Activated CD8-positive, alpha-beta memory T cell treated with anti-CD3 and anti-CD28 coated beads for 4 hours (primary cell): ENCODE measurements at places on chromosomes 7 and 10.

DNA sequence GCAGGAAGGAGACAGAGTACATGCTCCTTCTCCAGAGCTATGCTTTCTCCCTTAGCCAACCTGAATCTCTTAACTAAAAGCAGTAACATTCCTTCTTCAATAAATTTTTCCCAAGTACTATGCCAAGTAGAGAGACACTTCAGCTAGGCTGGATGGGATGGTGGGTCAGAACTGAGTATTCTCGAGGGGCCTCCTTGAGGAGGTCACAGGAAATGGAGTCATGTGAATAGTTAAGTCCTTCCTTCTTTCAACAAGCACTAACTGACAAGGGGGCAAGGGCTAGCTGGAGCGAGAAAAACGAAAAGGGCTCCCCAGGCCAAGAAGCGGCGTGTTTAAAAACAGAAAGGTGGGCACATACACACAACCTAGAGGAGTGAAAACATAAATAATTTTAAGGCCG is 5.5 kb downstream of the RSU1 start:
- no peak for DNase-seq

GRCh38 chr10:48468130-48468790 is 136.6 kb downstream of the ARHGAP22 start:
- DNase-seq, result no peak

DNA sequence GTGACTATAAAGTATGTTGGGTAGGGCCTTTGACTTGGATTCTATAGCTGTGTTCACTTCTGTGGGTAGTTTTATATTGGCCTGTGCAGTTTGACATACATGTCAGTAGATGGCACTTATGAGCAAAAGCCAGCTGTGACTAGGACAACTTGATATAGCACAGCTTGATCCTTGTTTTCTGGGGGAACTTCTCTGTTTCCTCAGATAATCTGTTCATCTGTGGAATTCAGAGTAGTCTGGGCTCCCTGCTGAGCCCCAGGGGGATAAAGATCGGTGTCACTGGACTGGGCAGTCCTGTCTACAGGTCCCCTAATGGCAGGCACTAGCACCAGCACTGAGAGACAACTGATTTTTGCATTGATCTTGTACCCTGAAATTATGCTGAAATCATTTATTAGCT is 25.4 kb downstream of the CYP2C9 start:
- DNase-seq, result no peak

DNA sequence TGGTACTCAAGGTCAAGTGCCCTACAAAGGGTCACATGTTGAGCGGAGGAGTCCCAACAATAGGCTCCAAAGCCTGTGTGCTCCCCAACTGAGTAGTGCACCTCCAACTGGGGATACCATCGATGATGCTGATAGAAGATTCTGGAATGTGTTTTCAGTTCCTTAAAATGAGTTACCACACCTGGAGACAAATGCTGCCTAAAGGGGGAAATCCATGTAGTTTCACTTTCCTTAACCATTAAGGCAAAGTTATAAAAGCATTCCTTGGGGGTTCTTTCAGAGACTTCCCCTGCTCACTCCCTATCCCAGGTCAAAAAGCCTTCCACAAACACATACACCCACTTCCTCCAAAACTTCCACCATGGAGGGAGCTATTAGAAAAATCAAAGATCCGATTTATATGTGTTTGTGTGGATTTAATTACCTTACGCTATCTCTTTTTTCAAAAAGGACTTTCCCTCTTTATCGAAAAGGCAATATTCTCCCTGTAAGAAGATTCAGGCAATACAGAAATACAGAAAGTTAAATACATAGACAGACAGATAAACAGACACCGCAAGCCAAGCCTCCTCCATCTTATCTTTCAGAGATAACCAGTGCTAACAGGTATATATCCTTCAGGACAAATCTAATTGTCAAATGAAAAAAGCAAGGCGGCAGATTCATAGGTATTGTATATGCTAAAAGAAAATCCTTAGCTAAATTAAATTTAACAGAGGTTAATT is 135.9 kb upstream of the ASAH2 start:
- DNase-seq, result no peak

- DNase-seq, result no peak
Observed at GRCh38 chr10:1174022-1174421, 117.8 kb downstream of the WDR37 start.

- no peak for DNase-seq
Observed at GRCh38 chr7:140067052-140067451, 4.3 kb upstream of the PARP12 start.

DNA sequence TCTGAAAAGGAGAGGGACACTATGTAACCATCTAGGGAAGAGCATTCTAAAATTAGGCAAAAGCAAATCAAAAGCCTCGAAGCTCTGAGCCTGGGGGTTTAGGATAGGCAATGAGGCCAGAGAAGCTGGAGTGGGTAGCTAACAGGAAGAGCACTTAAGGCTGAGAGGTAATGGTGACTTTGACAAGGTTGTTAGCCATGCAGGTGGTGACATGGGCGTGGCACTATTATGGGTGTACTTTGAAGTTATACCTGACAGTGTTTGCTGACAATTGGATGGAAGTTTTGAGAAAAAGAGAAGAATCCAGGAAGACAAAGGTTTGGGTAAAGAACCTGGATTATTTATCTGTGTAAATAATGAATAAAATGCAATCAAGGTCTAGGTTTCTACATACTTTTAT is 383.0 kb upstream of the SEMA3C start:
- DNase-seq, result no peak

GRCh38 chr10:86498598-86498997 is 23.0 kb downstream of the WAPL start:
- DNase-seq, result no peak

- no peak for DNase-seq
Observed at GRCh38 chr10:105149371-105149891, 508.3 kb downstream of the SORCS3 start.

- DNase-seq, result no peak
Observed at GRCh38 chr10:119853574-119853973, 19.1 kb downstream of the MCMBP start.

- no peak for DNase-seq
Observed at GRCh38 chr7:44046321-44047061, 2.0 kb downstream of the DBNL start.

DNA sequence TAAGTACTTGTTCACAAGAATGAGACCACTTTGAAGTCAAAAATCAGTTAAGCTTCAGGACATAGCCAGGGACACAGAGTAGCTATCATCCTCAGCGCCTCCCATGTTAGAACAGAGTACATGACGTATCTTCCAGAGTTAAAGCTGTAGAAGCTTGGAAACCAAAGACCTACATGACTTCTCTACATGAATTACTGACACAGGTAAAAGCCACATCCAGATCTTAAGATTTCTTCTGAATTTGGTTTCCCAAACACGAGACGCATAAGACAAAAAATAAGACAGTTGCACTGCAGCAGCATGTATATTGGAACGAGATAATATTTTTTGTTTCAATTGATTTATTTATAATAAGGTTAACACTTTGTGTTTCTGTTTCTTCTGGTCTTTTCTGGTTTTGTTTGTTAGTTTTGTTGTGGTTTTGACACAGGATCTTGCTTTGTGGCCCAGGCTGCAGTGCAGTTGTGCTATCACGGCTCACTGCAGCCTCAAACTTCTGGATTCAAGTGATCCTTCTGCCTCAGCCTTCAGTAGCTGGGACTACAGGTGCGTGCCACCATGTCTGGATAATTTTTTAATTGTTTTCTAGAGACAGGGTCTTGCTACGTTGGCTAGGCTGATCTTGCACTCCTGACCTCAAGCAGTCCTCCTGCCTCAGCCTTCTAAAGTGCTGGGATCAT is 10.2 kb upstream of the EPC1 start:
- DNase-seq, result no peak

DNA sequence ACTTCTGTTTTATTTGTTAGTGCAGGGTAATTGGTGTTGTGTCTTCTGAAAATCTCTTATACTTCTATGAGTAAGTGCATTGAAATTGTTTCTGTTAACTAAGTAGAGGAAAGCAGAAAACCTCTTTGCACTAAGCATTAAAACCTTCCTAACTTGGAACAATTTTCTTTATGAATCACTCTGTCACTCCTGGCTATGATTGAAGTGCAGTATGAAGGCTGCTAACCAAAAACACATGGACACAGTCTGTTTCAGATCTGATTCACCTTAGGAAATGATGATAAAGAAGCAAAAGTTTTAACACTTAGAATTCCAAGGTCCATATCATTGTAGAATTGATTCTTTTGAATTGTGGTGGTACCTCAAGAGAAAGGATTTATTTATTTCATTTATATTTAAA is 41.9 kb downstream of the MET start:
- no peak for DNase-seq

- DNase-seq, result no peak
Observed at GRCh38 chr10:80055760-80056159, 22.7 kb upstream of the TMEM254 start.

DNA sequence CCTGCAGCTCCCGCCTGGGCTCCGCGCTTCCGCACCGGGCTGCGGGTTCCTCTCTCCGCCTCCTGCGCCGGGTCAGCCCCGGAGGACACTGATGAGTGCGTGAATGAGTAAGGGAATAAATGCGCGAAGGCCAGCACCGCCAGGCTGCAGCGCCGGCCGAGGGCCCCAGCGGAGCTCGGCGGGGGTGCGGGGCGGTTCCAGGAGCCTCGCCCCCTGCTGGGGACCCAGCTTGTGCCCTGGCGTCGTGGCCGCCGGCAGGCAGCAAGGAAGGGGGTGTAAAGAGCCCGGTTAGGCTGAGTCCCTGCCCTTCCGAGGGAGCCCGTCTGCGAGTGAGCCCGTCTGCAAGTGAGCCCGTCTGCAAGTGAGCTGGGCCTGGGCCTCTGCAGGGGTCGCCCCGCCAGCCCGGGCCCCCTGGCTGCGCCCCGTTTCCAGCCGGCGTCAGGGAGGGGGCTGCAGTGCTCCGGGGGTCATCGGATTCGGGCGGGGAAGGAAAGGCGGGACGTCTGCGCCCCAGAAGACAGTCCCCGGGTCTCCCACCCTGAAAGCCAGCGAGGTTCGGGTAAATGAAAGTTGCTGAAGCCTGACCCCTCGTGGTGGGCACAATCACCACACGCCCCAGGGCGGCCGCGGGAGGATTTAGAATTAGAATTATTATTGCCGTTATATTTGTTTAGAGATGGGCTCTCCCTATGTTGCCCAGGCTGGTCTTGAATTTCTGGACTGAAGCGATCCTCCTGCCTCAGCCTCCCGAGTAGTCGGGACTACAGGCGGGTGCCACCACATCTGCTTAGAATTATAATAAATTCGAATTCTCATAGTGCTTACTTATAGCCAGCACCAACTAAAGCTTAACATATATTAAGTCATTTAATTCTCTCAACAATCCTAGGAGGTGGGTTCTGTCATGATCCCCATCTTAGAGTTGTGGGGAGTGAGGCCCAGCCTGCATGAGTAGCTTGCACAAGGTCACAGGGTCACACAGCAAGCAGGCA is 8.6 kb upstream of the CRYGN start:
- DNase-seq, result peak; percentile 51

DNA sequence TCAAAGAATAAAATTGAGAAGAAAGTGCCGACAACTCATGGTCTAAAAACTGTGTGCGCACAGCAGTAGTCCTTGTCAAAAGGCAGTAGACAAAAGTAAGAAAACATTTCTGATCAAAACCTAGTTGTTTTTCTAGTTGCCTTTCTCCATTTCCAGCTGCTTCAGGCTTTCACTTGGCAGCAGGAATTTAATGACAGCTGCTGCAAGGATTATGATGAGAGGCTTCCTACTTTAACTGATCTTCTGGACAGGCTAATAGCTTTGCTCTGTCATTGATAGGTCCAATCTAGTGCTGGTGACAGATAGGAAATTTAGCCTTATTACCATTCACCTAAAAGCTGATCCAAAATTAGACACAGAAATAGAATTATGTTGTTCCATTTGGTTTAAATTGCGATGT is 110.7 kb upstream of the SEMA3C start:
- no peak for DNase-seq

DNA sequence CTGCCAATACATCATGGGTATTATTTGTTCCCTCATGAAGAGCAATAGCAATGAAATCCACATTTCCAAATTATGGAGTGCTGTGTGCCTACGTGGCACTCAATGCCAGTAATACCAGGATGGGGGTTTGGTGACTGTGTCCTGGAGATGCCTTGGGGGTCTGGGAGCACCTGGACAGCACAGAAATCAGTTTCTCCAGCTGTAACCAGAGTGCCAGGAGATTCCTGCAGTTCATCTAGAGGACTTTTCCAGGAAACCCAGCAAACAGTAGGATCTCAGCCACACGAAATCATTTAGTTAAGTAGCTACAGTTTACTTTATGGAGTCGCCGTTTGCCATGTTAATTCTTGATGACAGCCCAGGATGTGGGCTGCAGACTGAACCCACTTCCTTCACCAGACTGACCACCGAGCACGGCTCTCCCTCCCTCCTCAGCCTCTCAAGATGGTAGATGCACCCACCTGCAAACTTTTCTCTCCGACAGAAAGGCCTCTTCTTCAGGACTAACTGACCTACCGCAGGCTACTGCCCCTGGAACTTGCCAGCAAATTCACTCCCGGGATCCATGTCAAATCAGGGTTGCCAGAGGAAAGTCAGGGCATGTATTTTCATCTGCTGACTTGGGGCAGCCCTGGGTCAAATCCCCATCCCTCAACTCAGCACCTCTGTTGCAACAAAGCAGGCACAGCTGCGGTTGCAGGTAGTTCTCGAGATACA is 30.3 kb downstream of the MKI67 start:
- no peak for DNase-seq

GRCh38 chr7:13872709-13873108 is 116.8 kb downstream of the ETV1 start:
- DNase-seq, result no peak

DNA sequence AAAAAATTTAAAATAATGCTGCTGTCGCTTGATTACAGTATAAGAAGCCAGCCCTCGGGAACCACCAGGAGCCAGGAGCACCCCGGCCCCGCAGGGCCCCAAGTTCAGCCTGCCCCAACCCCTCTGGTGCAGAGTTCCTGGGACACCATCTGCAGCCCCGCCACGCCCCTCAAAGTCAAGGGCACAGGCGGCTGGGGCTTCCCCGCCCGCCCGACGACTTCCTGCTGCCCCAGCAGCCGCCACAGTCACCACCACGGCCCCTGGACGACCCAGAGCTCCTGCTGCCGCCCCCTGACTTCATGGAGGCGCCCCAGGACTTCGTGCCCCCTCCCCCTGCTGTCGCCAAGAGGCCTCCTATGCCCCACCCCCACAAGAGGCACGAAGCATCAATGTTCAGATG is 103.6 kb upstream of the PDSS1 start:
- no peak for DNase-seq

DNA sequence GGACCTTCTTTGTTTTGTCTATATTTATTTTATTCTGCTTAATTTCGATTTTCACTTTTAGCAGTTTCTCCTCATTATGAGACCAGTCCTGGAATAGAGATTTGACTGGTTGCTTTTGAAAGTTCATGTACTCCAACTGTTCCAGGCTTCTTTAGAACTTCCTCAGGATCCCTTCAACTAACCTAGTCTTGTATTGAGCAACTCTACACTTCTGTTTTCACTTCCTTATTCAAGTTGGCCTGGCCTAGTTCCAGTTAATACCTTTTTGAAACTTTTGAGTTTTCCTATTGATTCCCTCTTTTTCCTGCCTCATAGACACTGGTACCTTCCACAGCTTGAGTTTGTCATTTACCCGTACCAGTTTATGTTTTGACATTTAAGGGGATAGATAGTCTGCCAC is 421.7 kb downstream of the ATRNL1 start:
- DNase-seq, result no peak
